Astrocyte of the spinal cord (primary cell): ENCODE measurements at places on chromosomes 5 and 9.

DNA sequence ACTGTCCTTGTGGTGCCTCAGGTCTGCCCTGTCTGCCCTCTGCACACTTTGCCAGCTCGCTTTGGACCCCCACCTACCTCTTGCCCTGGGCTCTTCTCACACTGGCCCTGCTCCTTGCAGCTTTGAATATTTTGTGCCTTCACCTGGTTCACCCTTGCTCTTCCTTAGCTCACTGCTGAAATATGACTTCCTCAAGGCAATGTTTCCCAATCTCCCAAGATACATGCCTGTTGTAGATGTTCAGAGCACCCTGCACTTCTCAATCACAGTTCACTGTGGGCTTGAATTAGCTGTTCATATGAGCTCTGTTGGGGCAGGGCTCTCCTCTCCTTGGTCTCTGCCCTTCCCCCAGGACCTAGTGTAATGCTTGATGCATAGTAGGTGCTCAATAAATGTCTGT, 8.0 kb downstream of the AFAP1L1 start:
- DNase-seq: no peak

DNA sequence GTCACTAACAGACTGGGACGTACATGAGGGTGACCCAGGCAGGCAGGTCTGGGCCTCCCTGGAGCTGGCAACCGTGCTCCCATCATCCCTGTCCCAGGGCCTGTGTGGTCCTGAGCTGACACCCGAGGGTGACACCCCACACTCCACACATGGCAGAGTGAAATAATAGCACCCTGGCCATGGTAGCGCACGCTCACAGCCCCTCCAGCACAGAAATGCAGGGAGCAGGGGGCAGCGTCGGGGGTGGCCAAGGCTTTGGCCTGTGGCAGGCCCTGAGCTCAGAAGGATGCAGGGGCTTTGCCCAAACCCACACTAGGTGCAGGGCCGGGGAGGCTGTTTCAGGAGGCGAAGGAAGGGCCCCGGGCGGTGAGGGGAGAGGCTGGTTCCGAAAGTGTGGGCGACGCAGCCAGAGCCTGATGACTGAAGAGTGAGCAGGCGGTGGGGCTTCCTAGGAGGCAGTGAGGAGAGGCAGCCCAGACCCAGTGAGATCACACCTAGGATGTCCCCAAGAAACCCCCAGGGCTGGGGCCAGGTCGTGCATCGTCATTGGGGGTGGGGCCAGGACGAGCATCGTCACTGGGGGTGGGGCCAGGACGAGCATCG, 12.9 kb downstream of the OR2V2 start:
- peak; percentile 52 for DNase-seq

DNA sequence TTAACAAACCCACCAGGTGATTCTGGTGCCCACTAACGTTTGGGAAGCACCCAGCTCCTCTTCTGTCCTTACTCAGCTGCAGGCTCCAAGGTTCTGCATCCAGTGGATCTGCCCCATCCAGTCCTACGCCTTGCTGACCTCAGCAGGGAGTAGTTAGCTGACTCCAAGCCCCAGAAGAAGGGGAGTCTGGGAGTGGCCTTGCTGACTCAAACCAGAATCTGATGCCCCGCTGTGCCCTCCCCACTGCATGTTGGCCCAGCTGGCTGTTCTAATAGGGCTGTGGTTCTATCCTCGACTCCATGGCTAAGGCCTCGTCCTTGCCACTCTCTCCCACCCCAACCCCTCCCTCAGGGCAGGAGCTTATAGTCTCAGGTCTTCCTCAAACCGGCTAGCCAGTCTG, 136.3 kb downstream of the TTLL11 start:
- peak; percentile 74 for DNase-seq

DNA sequence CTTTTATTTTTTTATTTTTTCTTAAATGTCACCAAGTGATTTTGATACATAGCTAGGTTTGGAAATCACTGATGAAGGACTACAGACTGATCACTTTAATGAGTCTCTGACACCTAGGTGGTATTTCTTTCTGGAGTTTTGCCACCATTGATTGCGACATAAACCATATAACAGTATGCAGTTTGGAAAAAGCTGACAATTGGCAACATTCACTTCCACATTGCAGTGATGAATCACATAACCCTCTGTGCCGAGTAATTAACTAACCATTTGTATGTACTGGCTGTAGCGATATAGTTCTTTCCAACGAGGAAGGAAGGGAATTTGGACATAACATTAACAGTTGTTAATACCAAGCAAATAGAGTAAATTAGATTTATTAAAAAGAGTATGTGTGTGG, 222.9 kb upstream of the EFNA5 start:
- peak; percentile 68 for DNase-seq

DNA sequence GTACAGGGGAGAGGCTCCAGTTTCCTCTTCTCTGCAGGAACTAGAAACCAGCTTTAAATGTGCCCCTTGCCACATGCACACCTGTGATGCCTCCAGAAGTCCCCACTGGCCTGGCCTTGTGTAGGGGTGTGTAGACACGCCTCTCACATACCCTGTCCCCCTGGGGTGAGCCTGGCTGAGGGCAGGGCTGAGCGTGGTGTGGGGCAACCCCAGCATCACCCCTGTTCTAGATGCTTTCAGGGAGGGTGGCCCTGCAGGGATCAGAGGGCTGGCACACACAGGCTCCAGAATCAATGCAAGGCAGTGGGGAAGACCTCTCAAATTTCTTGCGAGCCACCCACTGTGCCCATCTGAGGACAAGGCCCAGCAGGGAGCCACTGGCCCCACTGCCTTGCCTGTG, 54.7 kb downstream of the NXNL2 start:
- no peak for DNase-seq

DNA sequence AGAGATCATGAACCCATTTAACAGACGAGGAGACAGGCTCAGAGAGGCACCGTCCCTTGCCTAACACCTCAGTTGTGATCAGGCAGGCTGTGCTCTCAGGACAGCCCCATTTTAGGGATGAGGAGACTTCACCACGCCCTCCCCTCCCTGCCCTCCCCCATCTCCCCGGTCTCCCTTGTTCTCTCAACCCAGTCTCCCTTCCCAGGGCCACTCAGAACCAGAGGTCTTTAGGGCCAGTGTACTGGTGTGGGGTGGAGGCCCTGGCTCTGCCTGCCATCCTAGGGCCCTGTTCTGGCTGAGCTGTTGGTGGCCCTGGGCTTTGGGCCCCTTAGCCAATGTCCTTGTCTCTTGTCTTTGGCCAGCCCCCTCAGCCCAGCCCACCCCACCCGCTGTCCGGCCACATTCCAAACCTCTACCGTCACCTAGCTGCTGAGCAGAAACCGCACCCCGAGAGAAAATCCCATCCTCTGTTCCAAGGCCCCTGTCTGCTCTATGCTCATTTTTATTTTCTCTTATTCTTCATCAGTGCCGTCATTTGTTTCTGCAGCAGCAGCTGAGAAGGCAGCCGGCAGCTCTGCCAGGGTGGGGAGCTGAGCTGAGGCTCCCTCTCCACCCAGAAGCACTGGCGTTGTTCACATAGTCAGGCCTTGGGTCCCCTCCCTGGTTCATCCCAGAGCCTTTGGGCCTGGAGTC, 33.9 kb downstream of the OLFML2A start:
- DNase-seq: peak; percentile 97

- DNase-seq: no peak
Observed at GRCh38 chr9:87223392-87224246, 274.0 kb upstream of the DAPK1 start.

GRCh38 chr9:19495186-19496028, 86.6 kb downstream of the ACER2 start:
- no peak for DNase-seq

GRCh38 chr5:74851684-74852353, 14.4 kb downstream of the FAM169A start:
- peak; percentile 49 for DNase-seq

DNA sequence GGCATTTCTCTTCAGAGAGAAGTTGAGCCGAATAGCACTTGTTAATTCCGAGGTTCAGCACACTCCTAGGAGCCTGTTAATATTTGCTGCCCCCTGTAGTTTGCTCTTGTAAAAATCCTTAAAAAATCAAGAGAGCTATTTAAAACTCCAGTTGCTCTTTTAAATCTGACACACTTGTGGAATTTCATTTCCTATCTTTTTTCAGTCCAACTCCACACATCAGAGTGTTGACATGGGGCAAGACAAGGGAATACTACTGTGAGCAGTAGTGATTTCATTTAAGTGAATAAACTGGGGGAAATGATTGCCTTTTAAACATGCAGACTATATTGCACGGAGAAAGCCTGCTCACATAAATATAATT, 1096.3 kb upstream of the DMAC1 start:
- DNase-seq: peak; percentile 69

GRCh38 chr9:84323858-84324257, 16.7 kb downstream of the SLC28A3 start:
- DNase-seq: no peak

GRCh38 chr5:43020399-43020746, 19.7 kb downstream of the ANXA2R start:
- DNase-seq: no peak

DNA sequence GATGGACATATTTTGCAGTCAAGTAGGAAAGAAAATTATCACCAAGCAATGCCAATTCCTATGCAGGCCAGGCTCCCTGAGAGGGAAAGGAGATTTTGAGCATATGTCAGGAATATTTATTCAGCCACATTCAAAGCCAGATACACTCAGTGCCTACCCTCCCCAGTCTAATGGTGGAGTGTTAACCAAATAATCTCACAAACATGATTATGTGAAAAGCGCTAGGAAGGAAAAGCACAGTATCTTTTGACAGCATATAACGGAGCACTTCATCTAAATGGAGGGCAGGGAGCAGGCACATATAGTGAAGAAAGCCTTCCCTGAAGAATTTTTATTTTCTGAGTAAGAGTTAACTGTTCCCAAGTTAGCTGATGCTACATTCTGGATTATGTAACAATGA, 80.3 kb upstream of the SLC30A5 start:
- no peak for DNase-seq

GRCh38 chr9:133184971-133185370, 21.3 kb upstream of the GBGT1 start:
- DNase-seq: peak; percentile 73

DNA sequence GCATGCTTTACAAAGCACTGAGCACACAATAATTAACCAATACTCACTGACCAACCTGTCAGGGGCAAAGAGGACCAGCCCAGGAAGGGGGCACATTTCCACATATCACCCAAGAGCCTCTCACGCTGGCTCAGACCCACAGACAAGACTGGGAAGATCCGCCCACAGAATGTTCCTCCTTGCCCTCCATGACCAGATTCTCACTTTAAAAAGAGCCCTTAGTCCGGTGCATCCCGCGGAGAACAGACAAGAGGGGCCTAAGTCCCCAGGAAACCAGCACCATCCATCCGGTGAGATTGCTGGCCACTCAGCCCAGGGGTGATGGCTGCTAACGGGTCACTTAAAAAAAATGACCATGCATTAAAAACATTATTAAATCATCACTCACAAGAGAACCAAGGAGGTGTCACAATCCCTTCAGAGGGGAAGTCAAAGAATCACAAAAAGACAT, 32.9 kb downstream of the SEMA4D start:
- no peak for DNase-seq

- no peak for DNase-seq
Observed at GRCh38 chr9:98324801-98325200, 69.4 kb upstream of the TBC1D2 start.

DNA sequence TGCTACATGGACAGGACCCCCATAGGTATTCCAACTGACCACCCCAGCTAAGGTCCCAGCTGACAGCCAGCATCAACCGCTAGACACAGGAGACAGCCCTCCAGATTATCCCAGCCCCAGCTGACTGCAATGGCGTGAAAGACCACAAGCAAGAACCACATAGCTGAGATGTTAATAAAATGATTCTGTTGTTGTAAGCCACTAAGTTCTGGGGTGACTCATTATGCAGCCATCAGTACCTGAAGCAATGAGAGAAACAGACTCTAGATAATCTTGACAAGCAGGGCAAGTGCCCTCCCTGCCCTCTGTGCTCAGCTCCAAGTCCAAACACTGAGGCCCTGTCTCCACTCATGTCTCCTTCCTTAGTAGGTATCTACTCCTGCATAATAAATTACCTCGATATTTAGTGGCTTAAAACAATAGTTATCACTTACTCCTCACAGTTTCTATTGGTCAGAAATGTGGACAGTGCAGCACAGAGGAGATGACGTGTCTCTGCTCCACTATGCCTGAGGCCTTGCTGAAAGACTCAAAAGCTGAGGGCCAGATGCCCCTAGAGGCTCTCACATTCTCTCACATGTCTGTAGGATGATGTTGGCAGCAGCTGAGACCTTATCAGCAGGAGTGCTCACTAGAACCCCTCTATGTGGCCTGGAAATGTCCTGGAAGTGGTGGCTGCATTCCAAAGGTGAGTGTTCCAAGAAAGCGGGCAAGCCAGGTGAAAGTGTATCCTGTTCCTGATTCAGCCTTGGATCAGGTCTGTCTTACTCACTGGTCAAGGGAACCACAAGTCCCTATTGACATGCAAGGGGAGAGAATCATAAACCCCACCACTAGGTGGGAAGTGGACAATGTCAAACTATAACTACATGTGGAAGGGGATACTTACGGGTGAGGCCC, 2.5 kb downstream of the MGAT1 start:
- peak; percentile 77 for DNase-seq

DNA sequence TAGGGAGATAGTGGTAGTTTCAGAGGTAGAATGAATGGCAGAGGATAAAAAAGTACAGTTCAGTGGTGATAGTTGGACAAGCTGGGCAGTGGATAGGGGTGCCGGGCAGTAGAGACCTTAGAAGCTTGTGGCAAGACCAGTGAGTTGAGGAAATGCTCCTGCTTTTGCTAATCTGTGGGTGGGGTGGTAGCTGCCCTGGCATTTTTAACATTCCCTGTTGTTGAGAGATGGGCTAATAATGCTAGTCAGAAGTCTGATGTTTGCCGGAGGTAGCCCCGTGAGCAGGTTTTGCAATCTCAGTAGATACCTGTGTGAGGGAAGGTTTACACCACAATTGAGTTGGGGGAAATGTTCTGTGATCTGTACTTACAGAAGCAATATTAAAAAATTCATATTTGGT, 91.1 kb downstream of the TRIO start:
- DNase-seq: no peak

DNA sequence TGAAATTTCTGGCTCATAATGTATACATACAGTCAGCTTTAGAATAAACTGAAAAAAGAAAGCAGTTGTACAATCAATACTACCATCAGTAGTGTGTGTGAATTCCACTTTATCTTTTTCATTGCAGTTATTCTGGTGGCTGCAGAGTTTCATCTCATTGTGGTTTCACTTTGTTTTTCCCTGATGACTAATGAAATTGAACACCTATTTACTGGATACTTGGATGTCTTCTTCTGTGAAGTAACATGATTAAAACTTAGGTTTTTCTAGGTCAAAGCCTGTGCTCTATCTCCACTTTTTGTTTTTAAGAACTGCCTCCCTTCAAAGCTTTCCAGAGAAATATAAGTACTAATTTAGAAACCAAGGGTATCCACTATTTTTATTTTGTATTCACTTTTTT, 174.3 kb downstream of the TRPM3 start:
- peak; percentile 46 for DNase-seq

DNA sequence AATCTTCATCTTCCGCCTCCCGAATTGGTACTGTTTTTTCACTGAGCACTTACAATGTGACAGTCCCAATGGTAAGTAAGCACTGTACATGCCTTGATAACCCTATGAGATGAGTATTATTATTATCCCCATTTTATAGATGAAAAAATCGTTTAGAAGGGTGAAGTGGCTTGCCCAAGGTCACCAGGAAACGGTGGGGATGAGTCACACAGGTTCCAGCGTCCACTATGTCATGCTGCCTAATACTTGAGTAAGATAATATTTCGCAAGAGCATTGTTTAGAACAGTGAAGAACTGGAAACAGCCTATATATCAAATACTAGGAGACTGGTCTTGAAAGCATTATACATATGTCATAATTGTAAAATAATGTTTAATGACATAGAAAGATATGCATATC, 12.9 kb downstream of the HAND1 start:
- no peak for DNase-seq
